ENCODE measurements at places on chromosomes 6 and 20.

- DNase-seq: no peak
Observed at GRCh38 chr6:150394053-150394898, 25.5 kb downstream of the IYD start.

DNA sequence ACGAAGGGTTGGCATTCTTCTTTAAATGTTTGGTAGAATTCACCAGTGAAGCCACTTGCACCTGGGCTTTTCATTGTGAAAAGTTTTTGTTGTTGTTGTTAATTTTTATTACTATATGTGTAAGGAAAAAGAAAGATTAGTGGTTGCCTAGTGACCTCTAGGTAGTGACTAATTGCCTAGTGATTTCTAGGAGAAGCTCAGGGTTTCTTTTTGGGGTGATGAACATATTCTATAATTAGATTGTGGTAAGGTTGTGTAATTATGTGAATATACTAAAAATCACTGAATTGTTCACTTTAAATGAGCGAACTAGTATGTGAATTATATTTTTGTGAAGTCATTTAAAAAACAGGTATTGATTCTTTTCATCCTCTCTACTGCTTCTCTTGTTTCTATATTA, 123.8 kb upstream of the TMEM170B start:
- no peak for DNase-seq

- no peak for DNase-seq
Observed at GRCh38 chr20:50663095-50663821, 28.1 kb downstream of the RIPOR3 start.

- no peak for DNase-seq
Observed at GRCh38 chr6:62746968-62747367, 460.9 kb upstream of the KHDRBS2 start.

DNA sequence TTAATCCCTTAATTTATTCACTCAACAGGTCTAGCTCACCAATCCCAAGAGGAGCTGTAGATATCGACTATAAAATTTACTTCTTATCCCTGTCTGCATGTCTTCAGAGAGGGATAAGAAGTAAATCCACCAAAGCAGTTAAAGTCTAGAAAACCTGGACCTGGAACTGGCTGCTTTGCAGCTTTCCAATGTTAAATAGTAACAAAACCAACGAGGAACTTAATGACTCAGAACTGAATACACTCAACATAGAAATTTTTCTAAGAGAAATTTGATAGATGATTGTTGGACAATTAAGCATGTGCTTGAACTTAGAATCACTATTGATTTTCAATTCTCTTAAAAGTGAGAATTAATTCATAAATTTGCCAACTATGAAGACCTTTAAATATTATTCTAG, 11.5 kb upstream of the TMEM244 start:
- no peak for DNase-seq

DNA sequence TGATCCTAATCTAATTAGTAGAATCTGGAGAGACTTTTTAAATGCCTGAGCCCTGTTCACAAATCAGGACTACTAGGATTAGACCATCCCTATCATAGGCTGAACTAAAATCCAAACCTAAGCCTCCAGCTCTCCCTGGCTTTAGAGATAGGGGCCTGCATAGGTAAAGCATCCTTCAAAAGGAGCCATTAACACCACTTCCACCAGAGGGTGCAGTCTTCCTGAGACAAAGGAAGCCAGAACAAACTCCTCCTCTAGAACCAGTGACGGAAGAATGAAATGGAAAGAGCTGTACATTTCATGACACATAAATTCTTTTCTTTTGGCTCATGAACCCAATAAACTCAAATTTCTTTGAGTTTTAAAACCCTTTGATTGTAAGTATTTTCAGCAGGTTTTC, 291.2 kb upstream of the ADGRB3 start:
- DNase-seq: no peak

DNA sequence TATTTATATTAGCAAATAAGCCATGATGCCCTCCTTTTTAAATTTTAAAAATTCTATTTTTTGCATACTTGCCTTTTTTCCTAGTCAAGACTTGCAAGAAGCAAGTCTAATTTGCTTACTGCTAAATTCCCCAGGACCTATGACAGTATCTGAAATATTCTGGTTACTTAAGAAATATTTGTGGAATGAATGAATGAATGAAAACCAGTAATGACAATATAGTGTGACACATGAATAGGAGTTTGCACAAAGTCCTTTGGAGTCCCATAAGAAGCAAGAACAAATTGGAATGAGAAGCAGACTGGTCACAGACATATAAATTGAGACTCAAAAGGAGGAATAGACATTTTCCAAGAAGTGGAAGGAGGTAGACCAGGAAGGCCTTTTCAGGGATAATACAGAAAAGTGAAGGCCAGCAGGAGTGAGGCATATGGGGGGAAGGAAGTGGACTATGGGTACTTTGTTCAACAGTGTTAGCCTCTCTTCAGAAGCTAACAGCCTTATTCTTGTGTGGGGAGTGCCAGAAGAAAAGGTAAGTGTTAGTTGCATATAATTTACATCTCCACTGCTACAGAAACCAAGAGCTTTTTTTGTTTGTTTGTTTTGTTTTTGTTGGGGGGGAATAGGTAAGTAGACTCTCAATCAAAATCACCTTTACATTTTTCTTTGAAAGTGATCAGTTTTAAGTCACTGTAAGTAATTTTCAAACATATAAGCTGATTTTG, 93.6 kb upstream of the FAM184A start:
- no peak for DNase-seq

GRCh38 chr6:53279293-53279692, 69.5 kb downstream of the ELOVL5 start:
- DNase-seq: no peak

- no peak for DNase-seq
Observed at GRCh38 chr6:26571592-26572296, 25.0 kb upstream of the ABT1 start.

GRCh38 chr6:170210651-170211403, 80.1 kb downstream of the DLL1 start:
- DNase-seq: no peak

DNA sequence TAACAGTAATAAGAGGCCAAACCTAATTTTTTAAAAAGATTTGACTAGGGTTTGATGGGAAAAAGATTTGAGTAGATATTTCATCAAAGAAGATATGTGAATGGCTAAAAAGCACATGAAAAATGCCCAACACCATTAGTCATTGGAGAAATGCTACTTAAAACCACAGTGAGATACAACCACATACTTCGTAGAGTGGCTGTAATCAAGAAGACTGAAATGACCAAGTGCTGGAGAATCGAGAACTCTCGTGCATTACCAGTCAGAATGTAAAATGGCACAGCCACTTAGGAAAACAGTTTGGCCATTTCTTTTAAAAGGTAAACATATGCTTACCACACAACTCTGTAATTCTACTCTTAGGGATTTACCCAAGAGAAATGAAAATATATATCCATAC, 175.5 kb downstream of the EYA2 start:
- no peak for DNase-seq

DNA sequence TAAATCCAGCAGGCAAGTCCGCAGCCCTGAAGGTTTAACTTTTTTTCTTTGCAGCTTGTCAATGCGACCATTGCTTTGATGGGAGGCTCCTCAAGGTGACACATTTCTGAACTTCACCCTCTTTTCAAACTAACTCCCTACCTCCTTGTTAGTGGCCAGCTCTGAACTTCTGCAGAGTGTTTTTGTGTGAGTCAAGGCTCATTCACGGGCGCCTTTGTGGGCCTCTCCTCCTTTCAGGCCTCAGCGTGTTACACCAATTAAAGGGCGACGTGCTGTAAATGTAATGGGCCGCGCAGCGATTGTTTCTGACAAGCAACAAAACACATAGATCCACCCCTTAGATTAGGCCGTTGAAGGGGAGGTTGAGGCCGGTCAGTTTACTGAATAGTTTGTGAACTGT, 45.5 kb upstream of the NR2E1 start:
- no peak for DNase-seq

- no peak for DNase-seq
Observed at GRCh38 chr20:57661746-57662455, 41.7 kb upstream of the ZBP1 start.

DNA sequence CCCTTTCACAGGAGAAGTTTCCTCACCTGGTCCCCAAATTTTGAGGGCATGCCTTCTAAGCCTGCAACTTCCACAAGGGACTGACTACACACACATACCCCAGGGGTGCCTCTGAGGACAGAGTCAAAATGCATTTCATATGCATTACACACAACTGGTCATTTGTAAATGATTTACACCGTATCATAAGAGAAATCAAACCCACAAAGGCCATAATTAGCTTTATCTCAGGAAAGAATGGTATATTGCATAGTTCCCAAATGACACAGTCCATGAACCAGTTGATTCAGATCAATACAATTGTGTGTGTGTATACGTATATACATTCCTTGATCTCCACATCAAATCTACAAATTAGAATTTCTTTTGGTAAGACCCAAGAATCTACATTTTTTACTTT, 203.3 kb upstream of the PRDM1 start:
- no peak for DNase-seq

DNA sequence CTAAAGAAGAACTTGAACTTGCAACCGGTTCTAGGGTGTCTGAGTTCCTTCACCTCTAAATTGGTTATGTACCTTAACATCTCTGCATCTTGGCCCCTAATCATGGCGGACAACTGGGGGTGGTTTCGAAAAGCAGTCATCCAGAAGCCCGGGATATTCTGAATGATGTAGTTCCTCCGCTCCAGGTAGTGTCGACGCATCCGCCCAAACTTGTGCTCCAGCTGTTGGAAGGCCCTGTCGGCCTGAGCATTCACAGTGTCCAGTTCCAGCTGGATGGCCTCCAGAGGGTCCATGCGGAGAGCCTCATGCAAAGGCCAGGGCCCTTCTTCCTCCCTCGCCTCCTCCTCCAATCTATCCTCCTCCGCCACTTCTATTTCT, 887 bp downstream of the TSPYL1 start:
- no peak for DNase-seq

DNA sequence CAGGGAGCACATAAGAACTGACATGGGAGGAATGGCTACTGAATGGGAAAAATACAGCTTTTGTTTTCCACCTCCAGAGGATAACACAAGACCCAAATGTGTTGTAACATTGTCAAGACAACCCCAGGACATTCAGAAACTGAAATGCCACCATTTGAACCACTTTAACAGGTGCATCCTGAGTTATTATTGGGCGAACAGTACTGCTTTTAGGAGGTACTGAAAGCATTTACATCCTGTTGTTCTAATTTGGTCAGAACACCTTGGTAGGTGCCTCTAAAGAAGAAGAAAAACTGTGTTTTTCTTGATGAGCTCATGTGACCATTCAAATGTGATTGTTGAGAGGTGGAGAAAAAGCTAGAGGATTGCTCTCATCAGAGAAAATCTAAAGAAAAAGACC, 6.4 kb upstream of the TXNDC5 start:
- no peak for DNase-seq

- no peak for DNase-seq
Observed at GRCh38 chr20:19658137-19658536, 99.9 kb upstream of the RIN2 start.

DNA sequence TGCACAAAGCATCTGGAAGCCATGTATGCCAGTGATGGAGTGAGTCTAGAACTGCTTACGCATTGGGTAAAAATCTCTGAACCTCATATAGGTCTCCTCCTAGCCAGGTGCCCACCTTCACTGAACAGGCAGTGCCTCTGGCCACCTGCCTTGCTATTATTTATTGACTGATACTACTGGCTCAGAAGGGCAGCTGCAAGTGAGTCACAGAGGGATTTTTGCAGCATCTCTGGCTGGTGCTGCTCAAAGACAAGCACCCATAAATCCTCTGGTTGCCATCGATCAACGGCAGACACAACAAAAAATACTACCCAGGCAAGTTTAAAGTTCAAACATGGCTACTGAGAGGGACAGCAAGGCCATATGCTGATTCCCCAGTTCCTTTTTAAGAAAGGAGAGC, 279.4 kb downstream of the UBE3D start:
- DNase-seq: no peak

DNA sequence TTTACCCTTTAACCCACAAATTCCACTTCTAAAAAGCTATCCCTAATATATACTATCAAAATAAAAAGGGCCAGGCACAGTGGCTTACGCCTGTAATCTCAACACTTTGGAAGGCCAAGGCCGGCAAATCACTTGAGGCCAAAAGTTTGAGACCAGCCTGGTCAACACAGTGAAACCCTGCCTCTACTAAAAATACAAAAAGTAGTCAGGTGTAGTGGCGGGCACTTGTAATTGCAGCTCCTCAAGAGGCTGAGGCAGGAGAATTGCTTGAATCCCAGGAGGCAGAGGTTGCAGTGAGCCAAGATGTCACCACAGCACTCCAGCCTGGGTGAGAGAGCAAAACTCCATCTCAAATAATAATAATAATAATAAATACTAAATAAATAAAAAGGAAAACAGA, 82.5 kb downstream of the TRIM27 start:
- no peak for DNase-seq

DNA sequence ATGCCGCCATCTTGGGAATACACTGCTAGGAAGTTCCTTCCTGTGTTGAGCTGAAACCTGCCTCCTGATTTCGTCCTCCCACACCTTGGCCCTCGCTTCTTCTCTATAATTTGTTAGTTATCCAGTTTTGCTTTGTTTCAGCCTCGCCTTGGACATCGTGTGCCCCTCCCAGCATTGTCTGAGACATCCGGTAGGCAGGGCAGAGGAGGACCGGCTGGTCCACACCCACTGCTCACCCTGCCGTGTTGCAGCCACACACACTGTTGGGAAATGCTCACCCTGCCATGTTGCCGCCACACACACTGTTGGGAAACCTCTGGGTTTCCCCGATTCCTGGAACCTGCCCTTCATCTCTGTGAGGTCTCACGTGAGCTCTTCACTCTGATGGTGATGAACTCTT, 105.1 kb downstream of the CDH4 start:
- DNase-seq: no peak

GRCh38 chr6:93787841-93788240, 368.5 kb upstream of the EPHA7 start:
- no peak for DNase-seq

DNA sequence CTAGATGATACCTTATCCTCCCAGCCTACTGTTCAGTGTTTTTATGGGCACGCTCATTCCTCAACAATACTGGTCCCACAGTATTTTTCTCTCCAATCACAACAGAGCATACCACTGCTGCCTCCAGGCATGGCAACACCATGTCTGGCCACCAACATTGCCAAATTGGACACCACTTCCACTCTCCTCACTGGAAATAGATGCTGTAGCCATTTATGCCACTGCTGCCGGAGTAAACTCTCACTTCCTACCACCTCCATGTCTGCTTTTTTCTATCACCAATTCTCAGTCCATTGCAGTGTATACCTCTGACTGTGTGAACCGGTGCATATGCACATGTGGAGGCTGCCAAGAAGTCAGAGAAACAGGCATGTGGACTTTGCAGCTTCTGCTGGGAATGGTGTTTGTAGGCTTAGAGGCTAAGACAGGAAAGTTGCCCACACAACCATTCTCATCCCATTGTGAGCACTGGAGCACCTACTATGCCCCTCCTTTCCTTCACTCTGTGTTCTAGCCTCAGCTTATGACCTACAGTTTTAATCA, 14.4 kb downstream of the PI3 start:
- DNase-seq: no peak

DNA sequence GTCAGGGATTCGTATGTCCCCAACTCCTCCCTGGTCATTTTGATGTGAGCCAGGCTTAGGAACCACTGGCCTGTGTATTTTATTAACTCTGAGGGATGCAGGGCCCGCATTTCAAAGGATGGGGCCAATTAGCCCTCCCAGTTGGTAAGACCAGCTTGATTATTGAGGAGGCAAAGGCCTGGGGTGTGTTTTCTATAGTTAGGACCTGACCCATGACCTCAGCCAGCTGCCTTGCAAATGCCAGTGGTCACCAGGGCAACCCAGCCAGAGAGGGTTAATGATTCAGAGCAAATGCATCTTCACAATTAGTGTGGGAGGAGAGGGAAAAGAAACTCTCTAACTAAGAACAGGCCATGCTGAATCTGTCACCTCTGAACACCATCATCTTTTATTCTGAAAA, 835.4 kb downstream of the MAFB start:
- no peak for DNase-seq

Data from forelimb muscle (tissue), 1 donor.